Inflammatory macrophage (primary cell): ENCODE measurements at places on chromosomes 12 and 14.

GRCh38 chr12:109018296-109018695, 2.6 kb downstream of the SVOP start:
- no peak for DNase-seq

DNA sequence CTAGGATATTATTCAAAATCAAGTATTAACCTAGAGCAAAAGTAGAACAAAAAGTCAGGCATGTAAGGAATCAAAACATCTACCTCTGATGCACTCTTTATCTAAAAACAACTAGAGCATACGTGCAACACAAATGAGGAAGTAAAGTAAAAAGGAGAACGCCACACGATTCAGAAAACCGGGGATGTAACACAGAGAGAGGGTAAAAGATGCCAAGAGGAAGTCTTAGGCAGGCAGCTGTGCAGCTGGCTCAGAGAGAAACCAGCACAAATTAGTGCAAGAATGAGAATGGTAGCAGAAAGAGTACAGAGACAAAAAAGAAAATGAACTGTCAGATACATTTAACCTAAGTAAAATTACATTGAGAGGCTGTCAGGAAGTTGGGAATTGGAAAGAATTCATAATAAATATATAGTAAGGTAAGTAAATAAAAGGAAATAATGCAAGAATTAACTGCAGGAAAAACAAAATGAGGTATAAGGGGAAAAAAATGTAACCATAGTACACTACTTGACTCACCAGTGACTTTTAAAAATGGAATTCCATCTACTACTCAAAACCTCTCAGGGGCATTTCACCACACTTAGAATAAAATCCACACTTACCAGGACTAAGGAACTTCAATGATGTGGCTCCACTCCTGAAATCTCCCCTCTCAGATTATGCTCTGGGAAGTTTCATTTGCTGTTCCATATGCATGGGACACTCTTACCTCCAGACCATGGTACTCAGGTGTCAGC, 17.1 kb downstream of the BCAT1 start:
- DNase-seq, result peak; percentile 69

DNA sequence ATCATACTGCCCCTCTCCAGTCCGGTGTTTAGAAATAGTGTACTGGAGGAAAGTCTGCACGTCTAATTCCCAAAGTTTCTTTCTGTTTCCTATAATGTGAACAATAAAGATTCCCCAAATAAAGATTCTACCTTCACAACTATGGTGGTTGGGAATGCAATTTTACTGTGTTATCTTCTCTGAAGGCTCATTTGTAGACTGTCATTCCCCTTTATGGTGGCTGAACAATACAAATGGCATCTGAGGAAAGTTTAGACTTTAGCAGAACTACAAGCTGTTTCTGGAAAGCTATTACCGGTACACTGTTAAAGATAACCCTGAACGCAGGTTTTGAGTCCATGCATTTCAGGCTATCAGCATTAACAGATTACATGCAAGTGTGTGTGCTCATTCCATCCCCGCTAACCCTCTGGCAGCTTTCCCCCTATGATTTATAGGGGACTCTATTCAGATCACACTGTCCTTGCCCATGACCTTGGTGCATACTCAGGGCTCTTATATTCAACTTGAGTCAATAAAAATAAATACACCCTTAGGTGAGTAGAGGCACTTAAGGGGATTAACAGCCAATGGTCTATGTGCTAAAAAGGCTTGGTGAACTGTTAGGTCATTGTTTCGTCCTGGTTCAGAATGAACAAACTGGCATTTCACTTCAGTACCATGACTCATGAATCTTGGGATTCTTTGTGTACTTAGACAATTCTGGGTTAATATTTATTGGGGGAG, 60.7 kb upstream of the PYGL start:
- DNase-seq, result peak; percentile 58

DNA sequence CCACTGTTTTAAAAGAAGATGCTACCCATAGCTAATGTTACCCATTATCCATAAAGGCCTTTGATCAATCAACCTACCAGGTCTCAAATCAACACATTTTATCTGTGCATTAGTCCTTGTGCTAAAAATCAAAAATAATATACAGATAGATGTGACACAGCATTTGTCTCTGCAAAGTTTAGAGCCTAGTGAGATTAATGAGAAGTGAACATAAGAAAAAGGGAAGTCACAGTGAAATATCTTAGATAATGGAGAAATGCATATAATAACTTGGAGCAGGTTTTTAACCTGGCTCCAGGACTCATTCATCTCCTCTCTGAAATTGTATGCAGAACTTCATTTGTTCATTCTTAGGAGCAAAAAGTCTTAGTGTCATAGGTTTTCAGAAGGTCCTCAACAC, 7.2 kb downstream of the PDE3A start:
- no peak for DNase-seq

DNA sequence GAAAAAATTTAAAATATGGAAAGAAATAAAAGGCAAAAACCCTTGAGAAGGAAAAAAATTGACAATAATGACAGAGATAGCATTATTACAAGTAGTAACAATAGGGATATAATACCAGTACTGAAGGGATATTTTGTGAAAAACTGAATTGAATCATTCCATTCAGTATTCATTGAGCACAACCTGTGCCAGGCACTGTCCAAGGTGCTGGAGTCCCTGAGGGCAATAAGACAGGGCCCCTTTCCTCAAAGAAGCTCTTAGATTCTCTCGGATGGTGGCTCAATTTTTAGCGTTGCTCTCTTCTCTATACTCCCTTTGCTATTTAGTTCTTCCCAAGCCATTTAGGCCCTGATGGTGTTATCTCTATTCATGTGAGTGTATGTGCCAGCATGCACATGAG, 34.3 kb upstream of the GAS2L3 start:
- DNase-seq, result peak; percentile 17

- DNase-seq, result no peak
These were observed 126.9 kb downstream of the GALC start for GRCh38 chr14:87866116-87866515.

DNA sequence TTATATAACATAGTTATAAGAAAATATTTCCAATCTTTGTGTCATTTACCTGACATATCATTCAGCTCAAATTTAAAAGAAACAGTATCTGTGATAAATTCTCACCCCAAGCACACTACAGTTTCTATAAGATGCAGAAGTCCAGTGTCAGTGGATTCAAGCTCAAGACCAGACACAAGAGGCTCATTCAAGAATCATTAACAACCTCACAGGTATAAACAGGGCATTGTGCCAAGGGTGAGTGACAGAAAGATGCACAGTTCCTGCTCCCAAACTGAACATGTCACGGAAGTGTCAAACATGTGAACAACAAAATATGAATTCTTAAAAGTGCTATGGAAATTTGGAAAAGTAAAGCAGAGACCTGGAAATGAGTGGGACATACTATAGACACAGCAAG, 12.8 kb downstream of the ATP2B1 start:
- DNase-seq, result no peak

GRCh38 chr12:66143868-66144267, 13.3 kb upstream of the LLPH start:
- no peak for DNase-seq

DNA sequence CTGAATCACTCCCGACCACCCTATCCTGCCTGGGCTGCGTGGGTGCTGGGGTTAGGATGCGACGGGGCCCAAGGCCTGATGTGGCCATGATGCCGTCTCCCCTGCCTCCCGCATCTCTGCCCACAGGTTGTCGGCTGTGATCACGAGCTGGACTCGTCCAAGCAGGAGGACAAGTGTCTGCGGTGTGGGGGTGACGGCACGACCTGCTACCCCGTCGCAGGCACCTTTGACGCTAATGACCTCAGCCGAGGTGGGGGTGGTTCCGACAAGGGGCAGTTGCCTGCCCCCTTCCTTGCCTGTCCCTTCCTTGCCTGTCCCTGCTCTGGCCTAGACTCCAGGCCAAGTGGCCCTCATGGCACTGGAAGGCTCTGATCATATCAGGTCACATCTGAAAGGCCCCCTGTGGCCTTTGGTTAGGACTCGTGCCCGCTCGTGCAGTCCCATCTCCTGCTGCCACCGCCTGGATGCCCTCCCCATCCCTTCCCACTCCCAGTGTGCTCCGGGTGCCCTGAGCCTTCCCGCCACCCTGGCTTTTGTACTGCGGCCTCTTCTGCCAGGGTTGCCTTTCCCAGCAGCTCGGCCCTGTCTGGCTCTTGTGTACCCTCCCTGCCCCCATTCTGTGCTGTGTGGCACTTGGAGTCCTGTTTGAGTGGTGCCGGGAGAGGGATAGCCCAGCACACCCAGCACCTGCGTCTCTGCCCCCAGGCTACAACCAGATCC, 13.6 kb downstream of the PAPLN start:
- DNase-seq, result no peak

DNA sequence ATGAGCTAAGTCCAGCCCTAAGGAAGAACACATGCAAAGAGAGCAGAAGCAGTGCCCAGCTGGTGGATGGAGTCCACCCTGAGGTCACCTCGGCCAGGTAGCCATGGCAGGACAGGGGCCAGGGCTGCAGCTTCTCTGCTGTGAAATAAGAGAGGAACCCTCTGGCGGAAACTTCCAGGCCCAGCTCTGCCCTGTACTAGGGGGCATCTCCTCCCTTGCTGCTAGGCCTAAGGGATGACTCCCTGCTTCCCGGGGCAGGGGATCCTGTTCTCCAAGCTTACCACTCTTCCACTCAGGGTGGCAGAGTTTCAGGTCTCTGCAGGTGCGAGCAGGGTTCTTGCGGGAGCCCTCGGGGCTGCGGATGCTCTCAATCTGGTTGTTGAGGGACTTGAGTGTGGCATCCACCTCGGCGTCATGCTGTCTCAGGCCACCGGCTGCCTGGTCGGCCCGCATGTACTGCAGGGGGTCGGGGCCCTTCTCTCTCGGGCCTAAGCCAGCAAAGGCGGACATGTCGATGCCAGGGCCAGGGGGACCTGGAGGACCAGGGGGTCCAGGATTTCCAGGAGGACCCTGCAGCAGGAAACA, 11.7 kb downstream of the TMEM106C start:
- no peak for DNase-seq

DNA sequence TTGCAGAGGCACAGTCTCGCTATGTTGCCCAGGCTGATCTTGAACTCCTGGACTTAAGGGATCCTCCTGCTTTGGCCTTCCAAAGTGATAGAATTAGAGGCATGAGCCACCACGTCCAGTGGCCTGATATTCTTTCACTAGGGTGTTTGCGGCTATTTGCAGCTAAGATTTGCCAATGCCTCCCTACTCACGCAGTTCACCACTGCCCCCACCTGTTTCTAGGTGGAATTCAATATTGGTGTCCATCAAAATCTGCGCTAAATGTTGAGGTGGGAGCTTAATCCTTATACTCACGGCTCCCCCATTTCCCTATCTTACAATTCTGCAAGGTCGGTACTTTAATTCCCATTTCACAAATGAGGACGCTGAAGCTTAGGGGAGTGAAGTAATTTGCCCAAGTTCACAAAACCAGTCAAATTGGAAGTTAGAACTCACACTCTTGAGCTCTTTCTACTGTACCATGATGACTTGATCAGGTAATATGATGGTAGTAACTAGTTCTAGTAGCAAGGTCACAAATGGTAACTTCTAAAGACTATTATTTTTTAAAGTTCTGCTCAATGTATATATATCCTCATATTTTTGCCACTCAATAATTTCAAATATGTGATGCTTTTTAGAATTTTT, 22.1 kb upstream of the LRRC9 start:
- peak; percentile 60 for DNase-seq

GRCh38 chr12:82537436-82537835, 149.3 kb upstream of the TMTC2 start:
- no peak for DNase-seq

- no peak for DNase-seq
These were observed 35.7 kb downstream of the CNTN1 start for GRCh38 chr12:40727774-40728483.

DNA sequence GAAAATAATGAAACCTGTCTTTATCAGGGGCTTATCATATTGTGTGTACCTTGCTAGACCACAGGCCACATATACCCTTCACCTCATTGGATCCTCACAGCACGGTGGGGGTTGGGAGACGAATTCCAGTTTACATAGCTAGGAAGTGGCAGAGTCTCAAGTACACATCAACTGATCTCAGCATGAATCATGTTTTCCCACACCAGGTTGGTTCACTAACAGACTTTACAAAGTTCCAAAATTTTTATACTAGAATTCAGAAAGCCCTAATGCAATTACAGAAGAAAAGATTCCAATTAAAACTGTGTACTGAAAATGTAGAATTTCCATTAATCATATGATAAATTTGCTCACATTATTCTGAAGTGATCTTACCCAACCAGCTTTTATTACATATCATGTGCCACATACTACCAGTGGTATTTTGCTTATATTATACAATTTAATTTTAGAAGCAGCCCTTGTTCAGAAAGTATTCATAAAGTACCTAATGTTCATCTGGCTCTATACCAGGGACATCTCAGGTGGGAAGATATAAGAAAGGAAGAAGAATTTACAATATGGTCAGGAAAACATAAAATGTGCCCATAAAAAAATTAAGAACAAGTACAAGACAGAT, 196.2 kb downstream of the ITPR2 start:
- DNase-seq, result no peak

GRCh38 chr14:76736514-76736913, 24.8 kb upstream of the VASH1 start:
- DNase-seq, result peak; percentile 28

DNA sequence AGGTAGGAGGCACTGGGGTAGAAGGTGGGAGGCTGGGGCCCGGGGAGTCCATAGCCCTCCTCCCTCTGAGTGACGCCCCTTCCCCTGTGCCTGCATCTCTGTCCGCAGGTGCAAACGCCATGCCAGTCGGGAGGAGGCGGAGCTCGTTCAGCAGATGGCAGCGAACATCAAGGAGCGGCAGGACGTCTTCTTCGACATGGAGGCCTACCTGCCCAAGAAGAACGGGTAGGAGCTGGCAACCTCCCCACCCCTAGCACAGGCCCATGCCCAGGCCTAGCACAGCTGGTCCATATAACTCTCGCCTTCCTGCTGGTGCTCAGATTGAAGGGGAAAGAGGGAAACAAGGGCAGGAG, 35.6 kb downstream of the TMEM120B start:
- DNase-seq, result no peak

- peak; percentile 72 for DNase-seq
These were observed 508 bp downstream of the CNOT2 start for GRCh38 chr12:70243510-70244371.

GRCh38 chr12:104986022-104986941, at the start of gene NOPCHAP1:
TSS of gene NOPCHAP1 (plus strand) at chr12:104986316. CDS start at chr12:104986353, 37 bp downstream.
- peak; percentile 89 for DNase-seq

GRCh38 chr14:68470361-68470760, 322.5 kb downstream of the ZFP36L1 start:
- no peak for DNase-seq

DNA sequence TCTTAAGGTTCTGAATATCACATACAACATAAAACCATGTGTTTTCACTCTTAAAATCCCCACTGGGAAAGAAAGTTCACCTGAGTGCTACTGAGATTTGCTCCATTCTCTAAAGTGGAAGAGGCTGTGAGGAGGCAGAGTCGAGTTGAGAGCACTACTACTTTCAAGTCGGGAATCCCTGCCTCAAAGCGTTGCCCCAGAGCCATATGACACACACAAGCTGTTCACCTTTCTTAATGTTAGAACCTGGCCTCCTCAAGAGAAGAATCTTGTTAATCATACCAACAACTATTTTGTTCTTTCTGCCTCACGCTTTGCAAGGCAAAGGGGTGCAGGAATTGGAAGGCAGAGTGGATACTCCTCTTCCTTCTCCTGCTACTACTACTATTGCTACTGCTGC, 149.7 kb upstream of the DAAM1 start:
- no peak for DNase-seq
